ENCODE measurements at places on chromosomes 3 and 15.

- no peak for ATAC-seq
Measured at GRCh38 chr15:51315726-51316125, 22.7 kb downstream of the CYP19A1 start.

DNA sequence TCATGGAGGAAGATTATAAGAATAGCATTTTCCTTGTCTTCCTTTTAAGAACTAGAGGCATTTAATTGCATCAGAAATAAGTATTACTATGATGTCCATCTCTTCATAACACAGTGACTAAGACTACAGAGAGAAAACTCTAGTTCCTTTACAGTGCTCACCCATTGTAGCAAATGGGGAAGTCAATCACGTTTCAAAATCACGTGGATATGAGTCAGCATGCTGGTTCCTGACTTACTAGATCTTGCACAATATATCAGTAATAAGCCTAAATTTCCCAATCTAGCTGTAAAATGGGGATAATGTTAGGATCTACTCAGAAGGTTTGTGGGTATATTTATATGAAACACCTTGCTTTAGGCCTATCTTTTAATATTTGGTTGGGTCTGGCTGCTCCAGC lies 254.8 kb upstream of the EOMES start:
- no peak for ATAC-seq

- ATAC-seq, result peak; percentile 66
Measured at GRCh38 chr3:187064210-187065115, 74.8 kb downstream of the RPL39L start.

GRCh38 chr3:183513046-183513706 lies 42.3 kb downstream of the KLHL6 start:
- no peak for ATAC-seq

DNA sequence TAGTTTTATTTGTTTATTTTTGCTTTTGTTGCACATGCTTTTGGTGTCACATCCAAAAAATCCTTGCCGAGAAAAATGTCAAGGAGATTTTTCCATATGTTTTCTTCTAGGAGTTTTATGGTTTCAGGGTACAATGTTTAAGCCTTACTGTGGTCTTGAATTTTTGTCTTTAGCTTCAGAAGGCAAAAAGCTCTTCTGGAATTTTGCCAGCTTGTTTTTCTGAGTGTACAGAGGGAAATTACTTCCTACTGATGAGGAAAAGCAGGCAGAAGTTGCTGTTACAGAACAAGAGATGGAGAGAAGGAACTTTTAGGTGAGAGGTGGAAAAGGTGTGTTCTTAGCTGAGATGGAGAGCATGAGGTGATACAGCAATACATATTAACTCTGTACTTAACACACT lies 59.6 kb downstream of the UBE2E2 start:
- ATAC-seq, result no peak

GRCh38 chr3:85838921-85839320 lies 880.1 kb downstream of the CADM2 start:
- ATAC-seq, result no peak

DNA sequence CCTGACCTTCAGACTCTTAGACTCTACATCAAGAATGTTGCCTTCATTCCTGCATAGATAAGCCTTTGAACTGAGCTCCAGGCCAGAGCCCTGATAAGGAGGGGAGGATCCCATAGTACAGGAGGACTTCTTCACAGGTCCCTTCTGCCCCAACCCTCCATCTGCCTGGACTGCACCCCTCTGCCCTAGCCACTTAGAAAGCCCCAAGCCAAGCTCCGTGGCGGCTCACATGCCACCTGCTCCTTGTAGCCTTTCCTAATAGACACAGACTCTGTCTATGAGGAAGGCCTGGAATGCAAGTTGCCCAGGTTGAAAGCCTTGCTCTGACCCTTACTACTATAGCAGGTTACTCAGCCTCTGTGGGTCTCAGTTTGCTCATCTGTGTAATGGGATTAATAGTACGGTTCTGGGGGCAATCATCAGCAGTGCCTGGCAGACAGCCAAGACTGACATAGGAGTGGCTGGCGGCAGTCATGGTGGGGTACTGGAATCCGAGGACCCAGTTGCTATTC lies 11.6 kb downstream of the PCSK6 start:
- no peak for ATAC-seq

- ATAC-seq, result no peak
Measured at GRCh38 chr3:136192831-136193230, 3.3 kb downstream of the MSL2 start.

DNA sequence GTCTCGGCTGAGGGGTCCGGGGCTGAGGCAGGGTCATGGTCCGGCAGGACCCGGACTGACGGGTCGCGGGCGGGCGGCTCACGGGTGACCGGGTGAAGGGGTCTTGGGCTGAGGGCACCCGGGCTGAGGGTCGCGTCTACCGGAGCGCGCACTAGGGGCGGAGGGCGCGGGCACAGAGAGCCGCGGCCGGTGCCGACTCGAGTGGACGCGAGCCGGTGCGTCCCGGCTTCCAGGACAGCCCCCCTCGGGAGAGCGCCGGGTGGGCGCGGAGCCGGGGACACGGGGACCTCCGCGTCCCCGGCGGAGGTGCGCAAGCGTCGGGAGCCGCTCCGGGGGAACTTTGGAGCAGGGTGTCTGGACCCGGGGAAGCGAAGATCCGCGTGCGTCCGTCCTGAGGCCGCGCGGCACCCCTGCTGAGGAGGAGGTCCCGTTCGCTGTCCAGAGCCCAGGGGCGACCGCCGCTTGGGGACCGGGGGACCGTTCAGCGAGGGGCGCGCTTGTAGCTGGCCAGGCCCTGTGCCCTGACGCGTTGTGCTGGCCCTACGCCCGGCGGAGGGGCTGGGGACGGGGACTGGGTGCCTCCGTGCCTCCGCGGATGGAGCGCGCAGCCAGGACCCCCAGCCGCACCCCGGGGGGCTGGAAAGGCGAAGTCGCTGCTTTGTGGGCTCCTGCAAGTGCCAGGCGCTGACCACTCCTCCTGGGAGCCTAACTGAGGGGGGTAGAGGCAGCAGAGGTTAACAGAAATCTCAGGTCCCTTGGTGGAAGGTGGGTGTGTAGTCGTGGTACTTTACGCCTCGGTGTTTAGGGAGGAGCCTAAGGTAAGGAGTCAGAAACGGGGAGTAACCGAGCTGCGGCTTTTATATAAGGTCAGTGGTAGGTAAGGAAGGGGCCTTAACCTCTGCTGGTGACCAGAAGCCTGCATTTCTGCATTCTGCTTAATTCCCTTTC lies at the start of gene PPARG:
TSS of gene PPARG (plus strand) at position 889 of the 948 bp plus-strand sequence. CDS start 90,642 bp downstream, outside the sequence.
- ATAC-seq, result peak; percentile 64

GRCh38 chr3:181459516-181459915 lies 252.2 kb upstream of the SOX2 start:
- ATAC-seq, result no peak

All from motor neuron (in vitro differentiated cells).